ENCODE measurements at places on chromosomes 4 and X.

DNA sequence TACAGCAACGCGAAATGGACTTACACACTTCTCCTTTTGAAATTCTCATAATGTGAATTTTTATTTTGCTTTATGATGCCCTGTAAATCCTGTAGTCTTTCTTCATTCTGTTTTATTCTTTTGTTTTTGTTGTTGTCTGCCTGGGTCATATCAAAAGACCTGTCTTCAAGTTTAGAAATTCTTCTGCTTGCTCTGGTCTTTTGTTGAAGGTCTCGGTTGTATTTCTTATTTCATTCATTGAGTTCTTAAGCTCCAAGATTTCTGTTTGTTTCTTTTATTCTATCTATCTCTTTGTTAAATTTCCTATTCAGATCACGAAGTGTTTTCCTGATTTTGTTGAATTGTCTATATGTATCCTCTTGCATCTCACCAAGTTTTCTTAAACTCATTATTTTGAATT lies 78.1 kb downstream of the GPAT3 start:
- no peak for DNase-seq

GRCh38 chr4:25913056-25913850 lies 767 bp upstream of the SMIM20 start:
- DNase-seq = no peak

GRCh38 chr4:35972814-35973213 lies 271.5 kb downstream of the ARAP2 start:
- DNase-seq = no peak

- DNase-seq = no peak
These were observed 25.5 kb upstream of the LUZP4 start for GRCh38 chrX:115264009-115264408.

DNA sequence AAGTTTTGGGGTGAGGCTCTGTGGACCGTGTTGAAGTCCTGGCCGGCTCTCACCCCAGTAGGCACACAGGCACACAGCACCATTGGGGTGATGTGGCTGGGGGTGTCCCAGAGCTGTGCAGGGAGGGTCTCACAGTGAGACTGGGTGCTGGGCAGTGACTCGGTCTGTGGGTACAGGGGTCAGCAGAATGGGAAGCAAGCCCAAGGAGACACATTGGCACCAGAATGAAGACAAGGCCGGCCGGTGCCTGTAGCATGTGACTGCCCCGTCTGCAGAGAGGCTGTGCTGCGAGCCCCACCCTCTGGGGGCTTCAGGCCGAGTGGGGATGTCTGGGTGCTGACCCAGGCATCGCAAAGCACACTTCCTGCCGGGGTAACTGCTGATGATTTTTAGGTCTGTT lies 5.2 kb downstream of the MAEA start:
- DNase-seq = no peak

GRCh38 chr4:135281230-135281629 lies 1079.6 kb upstream of the PABPC4L start:
- DNase-seq = no peak

- DNase-seq = no peak
These were observed 8.7 kb upstream of the TBC1D9 start for GRCh38 chr4:140764785-140765392.

DNA sequence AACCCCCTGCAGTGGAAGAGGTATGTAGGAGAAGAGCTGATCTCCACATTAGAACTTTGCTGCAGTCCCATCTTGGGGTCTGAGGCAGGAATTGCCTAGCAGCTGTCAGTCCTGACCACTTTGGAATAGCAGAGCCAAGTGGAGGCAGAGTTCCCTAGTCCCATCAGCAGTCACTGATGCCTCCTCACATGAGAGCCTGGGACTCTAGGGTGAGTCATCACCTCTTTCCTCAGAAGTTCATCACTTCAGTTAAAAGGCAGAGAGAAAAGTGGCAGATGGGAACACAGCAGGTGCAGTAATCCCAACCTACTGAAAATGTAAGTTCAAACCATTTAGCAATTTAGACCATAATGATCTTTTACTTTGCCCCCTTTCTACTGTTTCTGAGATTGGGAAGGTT lies 73.9 kb upstream of the MED14 start:
- no peak for DNase-seq

DNA sequence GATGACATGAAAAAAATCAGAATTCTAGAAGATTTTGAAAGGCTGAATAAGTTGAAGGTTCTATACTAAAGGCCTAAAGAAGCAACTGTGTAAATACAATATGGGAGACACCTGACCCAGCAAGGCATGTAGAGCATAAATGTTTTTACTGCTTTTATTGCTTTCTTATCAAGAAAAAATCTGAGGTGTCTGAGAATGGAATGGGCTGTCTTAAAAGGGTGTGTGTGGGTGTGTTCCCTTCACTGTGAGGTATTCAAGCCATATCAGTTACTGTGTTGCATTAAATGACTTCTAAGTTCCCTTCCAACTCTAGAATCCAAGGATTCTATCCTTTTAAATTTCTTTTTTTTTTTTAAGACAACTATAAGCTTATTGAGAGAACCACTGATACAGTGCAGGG lies 15.7 kb downstream of the ATP8A1 start:
- DNase-seq = no peak

- no peak for DNase-seq
These were observed 467 bp downstream of the HSD17B11 start for GRCh38 chr4:87390551-87390890.

DNA sequence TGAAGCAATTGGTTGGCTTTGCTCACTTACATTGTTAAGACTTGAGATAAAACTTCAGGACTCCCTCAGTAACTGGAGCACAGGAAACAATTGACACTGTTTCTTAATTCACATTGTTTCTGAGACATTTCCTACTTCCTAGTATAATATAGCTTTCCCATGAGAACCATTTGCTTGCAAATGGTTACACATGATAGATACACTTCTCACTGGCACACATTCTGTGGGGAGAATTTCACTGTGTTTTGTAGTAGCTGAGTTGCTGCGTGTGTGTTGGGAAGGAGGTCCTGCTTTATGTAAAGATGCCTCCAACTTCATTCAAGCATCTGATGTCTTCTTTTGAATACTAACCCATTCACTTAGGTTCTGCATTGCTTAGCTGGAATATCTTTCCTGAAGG lies 85.3 kb upstream of the SLC4A4 start:
- no peak for DNase-seq

DNA sequence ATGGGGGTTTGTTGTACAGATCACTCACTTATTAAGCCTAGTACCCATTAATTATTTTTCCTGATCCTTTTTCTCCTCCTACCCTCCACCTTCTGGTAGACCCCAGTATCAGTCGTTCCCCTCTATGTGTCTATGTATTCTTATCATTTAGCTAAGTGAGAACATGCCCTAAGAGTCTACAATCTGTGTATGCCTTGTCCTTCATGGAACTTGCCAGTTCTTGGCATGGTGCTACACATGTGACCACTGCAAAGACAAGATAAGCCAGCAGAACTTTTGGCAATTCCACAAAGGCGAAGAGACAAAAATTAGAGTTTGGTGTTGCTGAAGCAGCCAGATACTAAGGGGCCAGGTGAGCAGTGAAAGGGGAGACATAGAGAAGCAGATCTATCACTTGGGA lies 101.3 kb downstream of the CORIN start:
- no peak for DNase-seq

GRCh38 chr4:108360754-108361445 lies 192.2 kb upstream of the LEF1 start:
- no peak for DNase-seq

DNA sequence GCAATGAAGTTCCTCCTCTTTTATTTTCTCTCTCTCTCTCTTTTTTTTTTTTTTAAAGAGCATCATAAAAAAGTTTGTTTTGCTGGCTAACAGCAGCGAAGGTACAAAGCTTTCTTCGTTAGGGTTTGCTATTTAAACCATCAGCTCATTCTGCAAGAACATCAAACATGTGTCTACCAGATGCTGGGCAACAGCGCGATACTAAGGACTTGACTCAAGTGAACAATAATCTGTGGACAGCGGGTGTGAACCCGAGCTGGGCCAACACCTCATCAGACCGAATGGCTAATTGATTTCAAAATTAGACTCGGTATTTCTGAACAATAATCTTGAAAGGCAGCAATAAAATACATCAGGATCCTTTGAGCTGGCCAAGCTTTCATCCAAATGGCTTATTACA lies 246.4 kb downstream of the FBXO8 start:
- DNase-seq = no peak

DNA sequence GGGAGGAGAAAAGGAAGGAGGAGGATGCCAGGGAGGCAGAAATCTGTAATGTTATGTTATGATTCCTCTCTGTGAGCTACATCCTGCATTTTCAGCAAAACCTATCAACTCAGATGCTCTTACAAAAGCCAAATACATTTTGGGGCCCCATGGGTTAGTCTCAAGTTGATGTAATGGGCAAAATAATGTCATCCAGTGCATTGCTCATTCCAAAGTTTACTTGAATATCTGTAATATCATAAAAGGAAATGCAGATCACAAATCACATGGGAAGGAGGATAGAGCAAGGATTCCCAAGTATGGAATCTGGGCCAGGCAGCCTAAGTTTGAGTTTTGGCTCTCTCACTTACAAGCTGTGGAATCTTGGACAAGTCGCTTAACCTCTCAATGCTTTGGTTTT lies 74.9 kb upstream of the SOD3 start:
- no peak for DNase-seq

- peak; percentile 5 for DNase-seq
These were observed 83.5 kb upstream of the INTU start for GRCh38 chr4:127548990-127549925.

GRCh38 chr4:78059938-78060337 lies 2.8 kb downstream of the FRAS1 start:
- no peak for DNase-seq

- DNase-seq = no peak
These were observed 25.9 kb upstream of the PRDM5 start for GRCh38 chr4:120948382-120948781.

GRCh38 chr4:93373893-93374860 lies 454.4 kb upstream of the ATOH1 start:
- DNase-seq = no peak

GRCh38 chr4:4754641-4755040 lies 104.8 kb upstream of the MSX1 start:
- no peak for DNase-seq

DNA sequence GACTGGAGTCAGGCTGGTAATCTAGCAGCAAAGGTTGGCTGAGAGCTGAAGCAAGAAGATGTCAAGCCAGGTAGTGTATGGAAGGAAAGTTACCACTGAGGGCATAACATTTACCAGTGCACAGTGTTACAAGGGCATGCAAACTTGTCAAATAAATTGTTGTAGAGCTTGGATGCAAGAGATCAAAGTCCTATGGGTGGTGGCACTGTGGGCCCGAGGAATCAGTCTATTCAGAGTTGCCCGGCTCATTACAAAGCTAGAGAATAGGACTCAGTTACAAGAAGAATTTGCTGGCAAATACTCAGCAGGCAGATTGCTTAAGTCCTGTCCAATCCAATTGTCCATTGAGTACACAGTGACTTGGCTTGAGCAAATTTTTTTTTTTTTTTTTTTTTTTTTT lies 2043.8 kb downstream of the ARAP2 start:
- DNase-seq = no peak
